Upper lobe of right lung (tissue), 1 donor: ENCODE measurements at places on chromosomes 16 and 17. TPM values are rescaled to one million over a fixed set of nuclear protein-coding genes. Genes with fewer than 3 reads are reported as not detected.

The ZNF207 gene
- total RNA-seq = 133 TPM

The C16orf96 gene
- total RNA-seq = 0.32 TPM

- no peak for DNase-seq
Measured at GRCh38 chr17:18319604-18320256, 4.6 kb downstream of the SMCR8 start.

GRCh38 chr17:27974531-27975145, 67.8 kb upstream of the NLK start:
- no peak for DNase-seq

GRCh38 chr16:56295739-56296527, 104.6 kb downstream of the GNAO1 start:
- no peak for DNase-seq

GRCh38 chr17:18004884-18005305, 32.2 kb downstream of the DRC3 start:
- DNase-seq = no peak

DNA sequence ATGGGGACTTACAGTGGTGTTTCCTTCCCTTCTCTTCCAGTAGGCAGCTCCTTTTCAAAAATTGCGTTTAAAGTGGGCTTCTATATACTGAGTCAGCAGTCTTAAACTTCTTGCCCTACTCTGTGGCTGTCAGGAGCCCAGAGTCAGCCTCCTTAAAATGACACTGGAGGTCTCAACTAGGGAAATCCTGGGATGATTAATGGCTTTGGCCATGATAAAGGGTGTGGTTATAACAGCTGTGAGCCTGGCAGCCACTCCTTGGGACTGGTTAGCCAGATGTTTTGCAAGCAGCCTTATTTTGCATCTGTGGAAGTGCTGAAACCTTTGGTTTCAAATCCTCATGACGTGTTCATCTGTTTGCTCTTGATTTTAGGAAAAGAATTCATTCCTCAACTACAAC, 25.0 kb downstream of the TAC4 start:
- no peak for DNase-seq

DNA sequence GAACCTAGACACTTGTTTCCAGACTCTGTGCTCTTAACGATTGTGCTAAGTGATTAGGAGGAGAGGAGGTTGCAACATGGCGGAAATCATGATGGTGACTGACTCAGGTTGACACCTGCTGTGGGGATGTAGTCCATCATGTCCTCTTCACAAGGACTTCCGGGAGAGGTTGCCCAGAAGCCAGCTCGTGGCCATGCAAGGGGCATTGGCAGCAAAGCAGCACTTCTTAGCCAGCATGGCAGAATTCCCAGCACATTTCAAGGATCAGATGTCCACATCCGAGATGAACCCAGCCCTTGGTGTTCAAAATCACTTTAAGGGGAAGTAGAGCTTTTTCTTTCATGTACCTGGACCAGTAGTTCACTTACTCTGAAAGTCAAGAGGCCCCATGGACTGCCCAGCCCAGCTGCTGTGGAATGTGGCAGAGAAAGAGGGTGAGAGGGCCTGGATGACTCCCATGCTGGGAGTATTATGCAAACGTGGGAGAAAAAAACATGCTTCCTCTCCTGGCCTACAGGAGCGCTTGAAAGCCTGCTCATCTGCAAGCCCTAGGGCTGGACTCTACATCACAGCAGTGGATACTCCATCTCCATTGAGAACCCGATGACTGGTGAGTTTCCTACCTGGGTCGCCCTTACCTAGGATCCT, 65.5 kb downstream of the IRX6 start:
- DNase-seq = peak; percentile 86

DNA sequence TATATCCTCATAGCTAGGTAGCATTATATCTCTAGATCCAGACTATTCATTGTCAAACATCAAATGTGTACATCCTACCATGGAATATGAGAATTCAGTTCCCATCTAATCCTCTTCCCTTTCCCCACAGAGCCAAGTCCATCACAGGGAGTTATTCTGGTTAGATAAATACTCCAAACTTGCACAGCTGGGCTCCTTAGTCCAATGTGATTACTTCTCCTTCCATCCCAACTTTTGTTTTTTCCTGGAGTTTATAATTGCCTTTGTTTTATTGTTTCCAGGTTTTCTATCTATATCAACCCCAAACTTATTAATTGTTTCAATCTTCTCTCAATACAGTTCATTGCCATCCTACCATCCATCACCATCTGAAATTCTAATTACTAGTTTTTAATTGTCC, 59.9 kb downstream of the MYH11 start:
- no peak for DNase-seq

DNA sequence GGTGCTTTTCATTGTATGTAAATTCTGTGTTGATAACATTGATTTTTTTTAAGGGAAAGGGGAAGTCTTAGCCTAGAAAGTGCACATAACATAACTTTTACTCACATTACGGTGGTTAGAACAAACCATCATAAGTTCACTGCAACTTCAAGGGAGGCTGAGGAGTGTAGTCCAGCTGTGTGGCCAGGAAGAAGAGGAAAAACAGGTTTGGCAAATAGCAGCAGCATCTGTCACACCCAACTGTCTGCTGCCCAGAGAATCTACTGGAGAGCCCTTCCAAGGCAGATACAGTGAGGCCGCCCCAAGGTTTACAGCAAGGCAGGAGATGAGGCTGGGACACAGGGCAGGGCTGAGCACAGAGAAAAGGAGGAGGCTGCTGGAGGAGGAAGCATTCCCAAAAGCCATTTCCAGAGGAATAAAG, 60.6 kb downstream of the AIPL1 start:
- no peak for DNase-seq

The ARMC5 gene
- total RNA-seq = 10.8 TPM

The TANC2 gene
- 114 TPM for total RNA-seq

The RBFOX1 gene
- not detected for total RNA-seq

DNA sequence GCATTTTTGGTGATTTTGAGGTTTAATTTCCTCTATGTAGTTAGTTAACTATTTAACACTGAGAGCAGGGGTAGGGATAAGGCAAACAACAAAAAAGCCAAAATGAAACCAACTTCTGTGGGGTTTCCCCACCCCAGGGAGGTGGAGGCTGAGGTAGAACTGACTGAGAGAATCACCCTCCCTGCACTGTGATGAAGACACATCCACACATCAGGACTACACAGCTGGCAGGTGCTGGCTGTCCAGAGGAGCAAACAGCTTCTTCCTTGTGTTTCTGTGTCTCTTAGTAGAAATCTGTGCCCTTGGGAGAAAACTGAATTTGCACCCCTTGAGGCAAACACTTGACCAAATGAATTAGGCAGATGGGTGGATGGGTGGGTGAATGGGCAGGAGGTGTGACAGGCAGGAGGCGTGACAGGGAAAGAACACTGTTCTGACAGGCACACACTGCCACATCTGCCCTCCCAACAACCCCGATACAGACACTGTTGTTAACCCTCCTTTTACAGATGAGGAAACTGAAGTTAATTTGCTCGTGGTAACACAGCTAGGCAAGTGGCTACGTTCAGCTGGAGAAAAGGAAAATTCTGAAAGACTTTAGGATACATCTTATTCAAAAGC, 62.9 kb upstream of the AMZ2 start:
- DNase-seq = no peak

The CNTNAP1 gene
- 6.5 TPM for total RNA-seq

GRCh38 chr17:1413281-1413791, 13.3 kb upstream of the YWHAE start:
- peak; percentile 71 for DNase-seq

The CLEC19A gene
- 0.17 TPM for total RNA-seq

DNA sequence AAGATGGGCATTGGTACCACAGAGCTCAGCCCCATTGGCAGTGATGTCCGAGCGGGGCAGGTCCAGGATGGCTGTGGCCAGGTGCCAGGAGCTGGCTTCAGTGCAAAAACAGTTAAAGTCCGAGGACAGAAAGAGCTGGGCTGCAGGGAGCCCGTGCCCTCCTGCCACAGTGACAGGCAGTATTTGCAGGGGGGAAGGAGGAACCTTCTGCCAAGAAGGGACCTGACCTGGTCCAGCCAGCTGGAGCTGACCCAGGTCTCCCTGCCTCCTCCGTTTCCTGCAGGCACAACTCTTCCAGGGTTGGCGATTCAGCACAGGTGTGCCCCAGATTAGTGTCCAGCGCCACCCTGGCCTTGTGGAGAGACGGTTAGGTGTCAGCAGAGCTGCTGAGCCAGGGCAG, 199.0 kb downstream of the ENGASE start:
- DNase-seq = no peak

The TBC1D28 gene
- total RNA-seq = not detected

DNA sequence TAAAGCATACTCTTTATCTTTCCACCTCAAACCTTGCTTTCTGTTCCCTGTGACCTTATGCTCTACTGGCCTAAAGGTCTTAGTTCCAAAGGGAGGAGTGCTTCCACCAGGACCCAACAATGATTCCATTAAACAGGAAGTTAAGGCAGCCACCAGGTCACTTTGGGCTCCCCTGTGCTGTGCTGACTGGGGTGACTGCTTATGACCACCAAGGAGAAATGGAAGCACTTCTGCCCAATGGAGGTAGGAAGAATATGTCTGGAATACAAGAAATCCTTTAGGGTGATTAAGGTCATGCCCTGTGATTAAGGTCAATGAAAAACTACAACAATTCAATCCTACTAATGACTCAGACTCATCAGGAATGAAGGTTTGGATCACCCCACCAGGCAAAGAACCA, 233.8 kb upstream of the CDH11 start:
- no peak for DNase-seq

GRCh38 chr17:5815396-5815795, 231.1 kb upstream of the NLRP1 start:
- no peak for DNase-seq

DNA sequence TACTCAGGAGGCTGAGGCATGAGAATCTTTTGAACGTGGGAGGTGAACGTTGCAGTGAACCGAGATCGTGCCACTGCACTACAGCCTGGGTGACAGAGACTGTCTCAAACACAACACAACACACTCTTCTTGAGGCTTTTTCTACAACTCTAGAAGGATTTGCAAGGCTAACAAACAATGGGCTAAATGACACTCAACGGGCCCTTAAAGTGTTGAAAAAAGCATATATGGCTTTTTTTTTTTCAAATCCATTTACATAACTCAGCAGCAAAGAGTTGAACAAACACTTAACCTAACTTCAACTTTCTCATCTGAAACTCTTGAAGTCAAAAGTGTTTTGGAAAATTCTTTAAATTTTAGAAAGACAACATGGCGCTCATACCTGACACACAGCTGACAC, 22.3 kb downstream of the CDR2 start:
- DNase-seq = no peak

DNA sequence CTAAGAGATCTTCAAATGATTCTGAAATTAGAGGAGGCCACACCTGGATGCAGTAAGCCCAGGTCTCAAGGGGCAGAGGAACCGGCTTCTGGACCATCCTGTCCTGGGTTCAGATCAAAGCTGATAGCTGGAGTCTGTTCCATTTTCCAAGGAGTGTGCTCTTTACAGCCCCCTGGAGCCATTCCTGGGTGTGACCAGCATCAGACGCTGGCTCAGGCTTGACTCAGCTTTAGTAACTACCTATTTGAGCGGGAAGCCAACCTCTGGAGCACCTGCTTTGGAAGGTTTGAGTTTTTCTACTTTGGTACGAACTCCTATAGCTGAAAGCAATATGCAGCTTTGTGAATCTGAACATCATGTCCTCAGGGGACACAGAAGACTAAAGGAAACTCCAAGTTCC, 12.9 kb upstream of the BBS2 start:
- DNase-seq = no peak

The IL17C gene
- total RNA-seq = not detected

DNA sequence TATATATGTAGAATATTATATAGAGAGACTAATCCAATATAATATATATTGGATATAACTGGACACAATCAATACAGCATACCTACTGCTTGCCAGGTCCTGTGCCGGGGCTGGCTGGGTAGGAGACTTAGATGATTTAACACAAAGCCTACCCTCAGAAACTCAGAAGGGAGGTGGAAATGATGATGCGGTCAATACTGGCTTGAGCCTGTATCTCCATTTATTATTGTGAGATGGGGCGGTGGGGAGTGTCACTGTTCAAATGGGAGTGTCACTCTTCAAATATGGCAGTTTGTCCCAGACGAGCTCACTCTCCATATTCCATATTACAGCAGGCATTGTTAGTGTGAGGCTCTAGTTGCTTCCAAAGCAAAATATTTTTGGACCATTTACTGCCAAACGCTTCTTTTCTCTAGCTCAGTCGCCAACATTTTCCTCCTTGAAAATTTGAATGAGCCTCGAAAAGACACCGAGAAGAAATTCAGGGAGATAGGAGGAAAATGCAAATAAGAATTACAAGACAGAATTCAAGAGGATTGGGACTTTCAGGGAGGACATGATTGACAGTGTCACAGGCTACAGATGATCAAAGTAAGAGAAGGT, 70.7 kb downstream of the WSCD1 start:
- DNase-seq = no peak

The PPL gene
- total RNA-seq = 78.1 TPM

The DOC2A gene
- 2.6 TPM for total RNA-seq

GRCh38 chr17:72100470-72100869, 20.4 kb upstream of the SOX9 start:
- DNase-seq = no peak

GRCh38 chr17:38857271-38857670, 3.8 kb upstream of the RPL23 start:
- no peak for DNase-seq

DNA sequence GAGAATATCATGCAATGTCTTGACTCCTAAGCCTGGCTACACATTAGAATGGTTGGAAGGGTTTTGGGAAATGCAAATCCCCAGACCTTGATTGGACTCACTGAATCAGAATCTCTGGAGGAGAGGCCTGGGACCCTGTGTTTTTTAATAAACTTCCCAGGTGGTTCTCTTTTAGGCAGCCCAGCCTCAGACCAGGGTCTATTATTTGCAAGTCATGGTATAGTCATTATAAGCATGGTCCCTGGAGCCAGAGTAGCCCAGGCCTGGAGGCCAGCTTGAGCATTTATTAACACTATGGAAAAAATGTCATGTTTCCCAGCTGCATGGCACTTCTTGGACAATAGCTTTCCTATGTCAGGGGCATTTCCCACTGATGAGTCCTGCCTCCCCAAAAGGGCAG, 266.9 kb downstream of the NPIPA8 start:
- no peak for DNase-seq

DNA sequence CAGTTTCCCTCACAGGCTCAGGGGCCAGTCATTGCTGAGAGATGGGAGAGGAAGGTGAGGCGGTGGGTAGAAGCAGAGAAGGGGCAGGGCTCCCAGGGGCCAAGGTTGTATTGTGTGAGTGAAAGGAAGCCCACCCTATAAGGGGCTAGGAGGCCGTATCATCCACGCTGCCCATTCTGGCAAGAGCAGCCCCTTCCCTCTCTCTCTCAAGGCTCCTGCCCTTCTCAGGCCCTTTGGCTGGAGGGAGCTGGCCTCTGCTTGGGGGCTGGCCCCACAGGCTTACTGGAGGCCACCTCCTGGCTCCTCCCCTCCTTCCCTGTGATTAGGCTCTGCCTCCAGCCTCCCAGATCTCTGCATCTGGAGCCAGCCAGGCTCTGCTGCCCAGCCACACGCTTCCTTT, 7.6 kb downstream of the TBKBP1 start:
- peak; percentile 53 for DNase-seq
